Dorsolateral prefrontal cortex (tissue), 122 donors: ENCODE measurements at places on chromosomes 3 and 15.
A peak's percentile ranks its signal among the peaks of the same experiment; 100 is the strongest.

GRCh38 chr15:71312731-71313460 is 197.6 kb downstream of the THSD4 start:
- DNase-seq, result no peak

- DNase-seq, result no peak
Observed at GRCh38 chr15:69298697-69299441, at the start of gene PAQR5. Gene PAQR5, plus strand, starts transcription at chr15:69298912. Its CDS starts 61,169 bp downstream, at chr15:69360081.

GRCh38 chr15:58203537-58203936 is 65.4 kb downstream of the AQP9 start:
- DNase-seq, result no peak

- DNase-seq, result peak; percentile 90
Observed at GRCh38 chr15:101251830-101252820, at the start of gene CHSY1. Gene CHSY1, minus strand, starts transcription at chr15:101252048. Its CDS starts 592 bp downstream, at chr15:101251456.

GRCh38 chr3:53215816-53216215 is 40.0 kb downstream of the TKT start:
- no peak for DNase-seq

DNA sequence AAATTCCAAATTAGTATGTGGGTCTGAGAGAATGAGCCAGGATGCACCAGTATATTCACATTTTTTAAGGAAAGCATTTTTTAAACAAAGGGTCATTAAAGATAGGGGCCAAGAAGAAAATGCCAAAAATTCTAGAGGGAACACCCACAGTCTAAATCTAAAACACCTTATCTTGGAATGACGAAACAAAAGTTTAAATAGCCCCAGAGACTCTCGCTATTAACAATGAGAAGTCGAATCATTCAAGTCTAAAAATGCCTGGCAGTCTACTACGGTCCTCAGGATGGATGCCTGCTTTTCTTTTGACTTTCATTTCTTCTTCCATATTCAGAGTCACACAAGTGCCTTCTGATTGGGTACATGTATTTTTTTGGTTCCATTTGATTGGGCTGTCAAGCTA is 66.3 kb downstream of the SSUH2 start:
- DNase-seq, result no peak

DNA sequence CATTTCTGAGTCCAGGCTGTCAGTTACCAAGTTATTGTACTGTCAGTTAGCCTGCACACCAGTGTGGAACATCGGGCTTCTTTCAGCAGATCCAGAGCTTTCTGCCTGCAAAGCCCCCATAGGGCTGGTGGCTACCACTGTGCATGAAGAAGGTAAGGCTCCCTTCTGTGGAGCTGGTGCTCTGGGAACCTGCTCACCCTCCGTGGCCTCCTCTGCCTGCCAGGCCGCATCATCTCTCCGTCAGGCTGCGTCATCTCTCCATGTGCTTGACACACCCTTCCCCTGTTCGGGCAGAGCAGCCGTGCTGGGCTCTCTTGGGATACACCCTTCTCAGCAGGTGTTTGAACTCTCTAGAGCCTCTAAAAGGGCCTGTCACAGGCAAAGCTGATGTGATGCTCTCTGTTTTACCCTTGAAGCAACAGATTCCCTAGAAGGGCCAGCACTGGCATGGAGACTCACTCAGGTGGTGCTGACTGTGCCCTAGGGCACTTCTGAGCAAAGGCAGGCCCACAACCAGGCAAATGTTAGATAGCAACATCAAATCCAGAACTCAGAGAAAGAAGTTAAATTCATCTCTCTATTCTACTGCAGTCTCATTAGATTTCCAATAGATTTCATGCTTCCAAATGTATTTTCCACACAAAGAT is 261.1 kb downstream of the EPHB1 start:
- no peak for DNase-seq

DNA sequence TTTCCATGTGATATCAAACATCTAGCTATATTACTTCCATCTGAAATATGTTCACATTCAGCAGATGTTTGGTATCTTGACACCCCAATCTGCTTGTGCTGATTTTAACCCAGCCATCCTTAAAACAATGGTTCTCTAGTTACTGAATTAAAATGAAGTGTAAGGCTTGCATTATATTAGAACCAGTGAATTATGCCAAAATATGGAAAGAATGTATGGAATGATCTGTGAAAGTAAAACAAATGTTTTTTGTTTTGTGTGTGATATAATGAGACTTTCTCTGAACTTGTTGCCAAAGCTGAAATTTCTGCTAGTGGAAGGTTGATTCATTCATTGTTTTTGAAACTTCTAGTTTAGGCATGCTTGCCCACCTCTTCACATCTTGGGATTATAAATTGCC is 317.1 kb downstream of the MEX3B start:
- DNase-seq, result no peak

- no peak for DNase-seq
Observed at GRCh38 chr15:41416128-41416741, 660 bp upstream of the RTF1 start.

DNA sequence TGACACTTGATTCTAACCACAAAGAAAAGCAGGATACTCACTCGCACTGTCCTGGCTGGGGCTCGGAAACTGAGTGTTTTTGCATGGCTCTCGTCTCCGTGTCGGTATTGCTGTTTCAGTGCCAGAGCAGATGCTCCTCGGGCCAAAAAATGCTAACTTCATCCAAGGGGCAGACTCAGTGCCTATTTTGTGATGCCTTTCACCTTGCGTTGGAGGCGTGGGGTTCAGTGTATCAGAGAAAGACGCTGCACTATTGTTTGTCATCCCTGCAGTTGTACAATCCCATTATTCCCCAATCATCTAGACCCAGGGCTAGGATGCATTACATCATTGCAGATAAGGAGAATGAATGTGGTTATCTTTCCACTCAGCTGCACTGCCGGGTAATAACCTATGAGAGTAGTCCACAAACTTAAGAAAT is 1.4 kb downstream of the CACNA2D3 start:
- no peak for DNase-seq

- no peak for DNase-seq
Observed at GRCh38 chr15:42092398-42093318, 1.7 kb downstream of the PLA2G4D start.

- no peak for DNase-seq
Observed at GRCh38 chr3:194279101-194279500, 72.0 kb downstream of the CPN2 start.

- DNase-seq, result no peak
Observed at GRCh38 chr15:74636984-74637383, 21.3 kb downstream of the CLK3 start.

DNA sequence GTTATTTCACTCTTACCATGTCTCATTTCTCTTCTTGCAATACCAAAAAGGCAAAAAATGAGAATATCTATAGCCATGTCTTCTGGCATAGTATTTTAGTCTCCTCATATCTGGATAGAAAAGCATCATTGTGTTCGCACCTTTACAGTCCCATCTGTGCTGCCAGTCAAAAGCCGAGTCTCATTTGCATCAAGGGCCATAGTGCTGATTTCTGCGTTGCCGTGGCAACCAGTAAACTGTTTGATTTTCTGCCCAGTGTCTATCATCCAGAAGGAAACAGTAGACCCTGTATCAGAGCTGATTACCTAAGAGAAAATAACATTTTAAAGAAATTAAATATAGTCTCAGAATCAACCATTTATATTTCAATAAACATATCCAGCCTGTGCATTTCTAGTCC is 86.1 kb upstream of the SERPINI2 start:
- no peak for DNase-seq

DNA sequence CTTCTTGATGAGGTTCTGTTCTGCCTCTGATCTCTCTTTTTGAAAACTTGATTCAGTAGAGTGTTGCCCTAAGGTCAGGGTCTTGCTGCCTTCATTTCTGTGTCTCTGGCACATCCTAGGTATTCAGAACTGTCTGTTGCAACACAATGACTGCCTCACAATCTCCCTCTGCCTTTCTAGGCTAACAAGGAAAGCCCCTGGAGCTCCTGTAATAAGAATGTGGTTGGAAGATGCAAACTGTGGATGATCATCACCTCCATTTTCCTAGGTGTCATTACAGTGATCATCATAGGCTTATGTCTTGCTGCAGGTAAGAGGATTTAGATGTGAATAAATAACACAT is 7.0 kb downstream of the C3orf52 start:
- no peak for DNase-seq
